ENCODE measurements at places on chromosomes 2 and 18. TPM values are rescaled to one million over a fixed set of nuclear protein-coding genes. Genes with fewer than 3 reads are reported as not detected.

NPC1 gene
- 18.4 TPM for polyA plus RNA-seq

GRCh38 chr2:9336241-9336575 is 87.1 kb downstream of the ITGB1BP1 start:
- DNase-seq, result no peak

- DNase-seq, result no peak
These were observed 184.0 kb downstream of the SCG2 start for GRCh38 chr2:223418131-223418530.

- peak; percentile 12 for DNase-seq
These were observed 72.5 kb downstream of the DHRS9 start for GRCh38 chr2:169141713-169142352.

Measured in right renal pelvis (tissue), 4 donors.